ENCODE measurements at places on chromosomes 1 and 21.

DNA sequence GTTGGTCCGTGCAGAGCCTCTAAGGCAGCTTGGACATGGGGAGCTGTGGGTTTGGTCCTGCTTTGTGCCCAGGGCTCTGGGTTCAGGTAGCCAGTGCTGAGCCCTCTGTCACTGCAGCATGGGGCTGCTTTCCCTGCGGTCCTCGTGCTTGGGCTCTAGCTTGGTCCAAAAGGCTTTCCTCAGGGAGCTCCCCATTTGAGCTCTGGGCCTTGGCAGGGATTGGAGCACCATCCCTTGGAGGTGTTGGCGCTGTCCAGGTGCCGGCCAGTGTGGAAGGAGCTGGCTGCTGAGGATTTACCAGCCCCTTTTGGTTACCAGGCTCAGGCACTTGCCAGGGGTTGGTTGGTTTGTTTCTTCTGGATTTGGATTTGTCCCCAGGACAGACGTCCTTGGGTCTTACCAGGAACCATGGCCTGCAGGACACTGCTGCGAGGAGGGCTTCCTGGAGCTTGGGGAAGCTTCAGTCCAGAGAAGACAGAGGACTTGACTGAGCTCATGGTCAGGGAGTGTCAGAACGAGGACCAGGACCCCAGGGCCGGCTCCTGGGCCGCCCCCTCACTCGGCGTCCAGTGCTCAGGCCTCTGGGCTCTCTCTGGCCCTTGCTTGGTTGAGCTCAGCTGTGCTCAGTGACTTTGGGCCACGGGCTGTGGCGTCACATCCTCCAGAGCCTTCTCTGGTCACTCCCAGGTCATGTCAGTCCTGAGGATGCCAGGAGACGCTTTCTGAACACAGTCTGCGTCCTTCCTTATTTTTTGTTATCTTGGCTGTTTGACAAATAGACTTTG, 224.7 kb downstream of the CAMTA1 start:
- no peak for DNase-seq

- DNase-seq = no peak
Measured at GRCh38 chr1:3697810-3698209, 45.5 kb downstream of the TP73 start.

- DNase-seq = no peak
Measured at GRCh38 chr1:230548357-230548756, 93.9 kb upstream of the COG2 start.

GRCh38 chr21:36887963-36888362, 78.5 kb downstream of the HLCS start:
- DNase-seq = no peak
